ENCODE measurements at places on chromosomes 6 and 20. TPM values are rescaled to one million over a fixed set of nuclear protein-coding genes. Genes with fewer than 3 reads are reported as not detected.

ENPP4 gene
- 19.7 TPM for polyA plus RNA-seq

TNXB gene
- polyA plus RNA-seq: 3.6 TPM

HLA-DMB gene
- polyA plus RNA-seq: 4.5 TPM

MARCKS gene
- polyA plus RNA-seq: 369 TPM
